ENCODE measurements at places on chromosomes 3 and 15. TPM values are rescaled to one million over a fixed set of nuclear protein-coding genes. Genes with fewer than 3 reads are reported as not detected.

GRCh38 chr3:134057006-134057653 lies 27.4 kb upstream of the SLCO2A1 start:
- peak; percentile 46 for DNase-seq

GRCh38 chr15:94584833-94585244 lies 353.5 kb downstream of the MCTP2 start:
- DNase-seq: peak; percentile 33

DNA sequence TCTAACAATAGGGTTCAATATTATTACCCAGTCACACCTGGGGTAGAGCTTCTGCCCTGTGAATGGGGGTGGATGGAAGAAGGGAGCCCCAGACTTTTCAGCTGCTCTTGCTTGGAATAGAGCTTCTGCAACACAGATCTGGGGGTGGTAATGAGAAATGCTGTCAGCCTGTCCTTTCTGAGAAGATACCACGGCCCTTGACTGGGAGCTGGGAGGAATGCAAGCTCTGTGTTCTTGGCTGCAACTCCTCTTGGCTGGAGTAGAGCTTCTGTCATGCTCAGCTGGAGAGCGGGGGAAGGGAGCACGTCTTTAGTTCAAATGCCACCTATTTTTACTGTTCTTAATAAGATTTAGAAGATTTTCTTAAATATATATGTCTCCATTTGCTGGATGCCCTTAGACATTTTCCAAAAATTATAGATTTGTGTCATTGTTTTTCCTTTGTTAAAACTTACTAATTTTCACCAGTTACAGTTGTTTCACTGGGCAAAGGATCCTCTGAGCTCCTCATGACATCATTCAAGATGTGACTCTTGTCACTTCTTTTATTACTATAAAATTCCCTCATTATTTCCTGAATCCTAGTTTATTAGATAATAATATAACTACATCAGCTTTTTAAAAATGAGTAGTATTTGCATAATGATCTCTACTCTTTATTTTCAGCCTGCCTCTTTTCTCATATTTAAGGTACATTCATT lies 180.0 kb upstream of the TGFBR2 start:
- no peak for DNase-seq

TRPM1 gene
- polyA plus RNA-seq: not detected

HGD gene
- not detected for polyA plus RNA-seq

DNA sequence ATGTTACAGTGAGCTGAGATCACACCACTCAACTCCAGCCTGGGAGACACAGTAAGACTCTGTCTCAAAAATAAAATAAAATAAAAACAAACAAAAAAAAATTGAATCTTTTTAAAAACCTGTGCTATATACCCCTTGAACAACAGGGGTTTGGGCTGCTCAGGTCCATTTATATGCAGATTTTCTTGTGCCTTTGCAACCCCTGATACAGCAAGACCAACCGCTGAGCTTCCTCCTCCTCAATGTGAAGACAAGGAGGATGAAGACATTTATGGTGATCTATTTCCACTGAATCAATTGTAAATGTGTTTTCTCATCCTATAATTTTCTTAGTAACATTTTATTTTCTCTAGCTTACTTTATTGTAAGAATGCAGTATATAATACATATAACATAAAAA lies 831.0 kb upstream of the ARPP21 start:
- DNase-seq: no peak

CIAO2A gene
- 44.6 TPM for polyA plus RNA-seq

DNA sequence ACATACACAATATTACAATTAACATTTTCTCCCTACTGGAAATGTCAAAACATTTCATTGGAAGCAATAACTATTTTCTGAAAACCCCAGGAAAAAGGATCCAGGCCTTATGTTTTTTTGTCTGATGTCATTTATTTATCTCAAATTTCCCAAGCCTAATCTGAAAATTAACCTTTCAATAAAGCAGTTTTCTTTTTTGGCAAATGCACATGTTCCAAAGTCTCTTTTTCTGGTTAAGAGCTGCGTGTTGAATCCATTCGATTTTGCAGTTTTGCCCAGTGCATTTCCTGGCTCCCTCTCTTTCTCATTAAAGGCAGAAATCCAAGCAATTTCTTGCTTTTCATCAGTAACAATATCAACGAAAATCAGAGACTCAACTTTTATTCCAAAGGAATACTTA lies 222.3 kb downstream of the NR1D2 start:
- no peak for DNase-seq

DNA sequence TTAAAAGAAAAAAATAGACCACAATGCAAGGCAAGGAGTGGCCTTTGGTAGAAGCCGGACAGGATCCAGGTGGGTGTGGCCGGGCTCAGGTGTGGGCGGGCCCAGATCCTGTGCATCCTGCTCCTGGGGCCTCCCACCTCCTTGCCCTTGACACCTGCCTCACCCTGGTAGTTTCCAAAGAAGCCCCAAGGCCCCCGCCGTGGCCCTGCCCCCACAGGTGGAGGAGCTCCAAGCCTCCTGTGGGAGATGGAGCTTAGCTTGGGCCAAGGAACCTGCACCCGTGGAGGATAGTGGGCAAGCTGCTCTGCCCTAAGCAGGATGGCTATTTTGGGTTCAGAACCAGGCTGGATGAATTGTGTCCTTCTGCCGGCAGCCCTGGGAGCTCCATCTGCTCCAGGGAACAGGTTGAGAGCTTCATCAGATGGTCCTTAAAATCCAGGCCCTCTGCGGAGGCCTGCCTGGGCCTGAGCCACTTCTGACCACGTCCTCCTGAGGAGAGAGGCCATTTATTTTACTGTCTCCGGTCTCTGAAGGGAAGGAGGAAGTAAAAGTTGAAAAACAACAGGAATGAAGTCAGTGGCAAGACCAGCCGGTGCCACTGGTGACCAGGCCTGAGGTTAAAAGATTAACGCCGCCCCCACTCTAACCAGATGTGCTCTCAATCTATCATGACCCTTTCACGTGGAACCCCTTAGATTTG lies 53.9 kb upstream of the KLF13 start:
- DNase-seq: no peak

CHRNB4 gene
- polyA plus RNA-seq: 0.12 TPM

DNA sequence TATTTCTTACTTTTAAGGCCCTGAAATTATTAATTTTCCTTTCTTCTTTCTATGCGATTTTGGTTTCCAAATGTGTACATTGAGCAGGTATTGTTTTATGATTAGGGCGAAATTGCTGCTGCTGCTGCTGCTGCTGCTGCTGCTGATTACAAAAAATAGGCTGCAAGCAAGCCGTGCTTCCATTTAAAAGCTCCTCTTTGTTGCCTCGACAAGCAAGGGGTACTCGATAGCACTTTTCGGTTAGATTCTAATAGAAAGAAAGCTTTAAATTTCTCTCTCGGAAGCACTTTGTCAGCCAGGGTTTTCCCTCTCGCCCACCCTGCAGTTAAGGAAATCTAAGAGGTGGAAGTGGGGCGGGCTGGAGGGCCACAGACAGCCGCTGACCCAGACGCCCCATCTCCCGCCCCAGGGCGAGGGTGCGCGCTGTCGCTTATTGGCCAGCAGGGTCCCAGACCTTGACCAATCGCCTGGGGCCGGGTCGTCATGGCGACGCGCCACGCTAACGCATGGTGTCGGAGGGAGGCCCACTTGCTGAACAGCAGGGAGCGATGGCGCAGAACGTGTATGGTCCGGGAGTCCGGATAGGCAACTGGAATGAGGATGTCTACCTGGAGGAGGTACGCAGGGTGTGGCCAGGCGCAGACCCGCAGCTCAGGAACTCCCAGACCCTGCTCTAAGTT lies at the start of gene CFAP161:
Gene CFAP161, plus strand, starts transcription at position 489 of the 680 bp plus-strand sequence. Its CDS starts 60 bp downstream, at position 549.
- DNase-seq: peak; percentile 53

GRCh38 chr3:139074565-139075115 lies 29.9 kb upstream of the PRR23C start:
- no peak for DNase-seq

All from mammary epithelial cell (primary cell).